Stimulated activated naive CD4-positive, alpha-beta T cell (primary cell): ENCODE measurements at places on chromosomes 11 and 22.

GRCh38 chr11:107018902-107019493 is 722 bp upstream of the GUCY1A2 start:
- no peak for DNase-seq

- DNase-seq = peak; percentile 75
Observed at GRCh38 chr11:66510271-66510989, at the start of gene BBS1. BBS1 (plus strand) TSS chr11:66510635; CDS start chr11:66510660, 25 bp downstream.

GRCh38 chr11:111923351-111923788 is 4.7 kb downstream of the C11orf52 start:
- DNase-seq = no peak

DNA sequence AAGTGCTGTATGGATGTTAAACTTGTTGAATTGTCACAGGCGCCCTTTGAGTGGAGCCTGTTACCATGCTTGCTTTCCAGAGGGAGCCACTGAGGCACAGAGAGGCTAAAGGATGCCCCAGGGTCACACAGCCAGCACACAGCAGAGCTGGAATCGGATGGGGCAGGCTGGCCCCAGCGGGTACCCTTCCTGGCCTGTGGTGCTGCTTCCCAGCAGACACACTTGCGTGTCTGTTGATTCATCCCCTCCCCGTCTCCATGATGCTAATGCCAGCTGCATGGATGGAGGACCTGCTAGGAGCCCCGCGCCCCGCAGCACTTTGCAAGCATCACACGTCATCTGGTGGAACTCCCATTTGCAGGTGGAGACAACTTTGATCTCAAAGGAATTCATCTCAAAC is 52.4 kb upstream of the SHISAL1 start:
- DNase-seq = no peak

GRCh38 chr22:19974268-19974861 is 32.7 kb upstream of the TXNRD2 start:
- DNase-seq = no peak

DNA sequence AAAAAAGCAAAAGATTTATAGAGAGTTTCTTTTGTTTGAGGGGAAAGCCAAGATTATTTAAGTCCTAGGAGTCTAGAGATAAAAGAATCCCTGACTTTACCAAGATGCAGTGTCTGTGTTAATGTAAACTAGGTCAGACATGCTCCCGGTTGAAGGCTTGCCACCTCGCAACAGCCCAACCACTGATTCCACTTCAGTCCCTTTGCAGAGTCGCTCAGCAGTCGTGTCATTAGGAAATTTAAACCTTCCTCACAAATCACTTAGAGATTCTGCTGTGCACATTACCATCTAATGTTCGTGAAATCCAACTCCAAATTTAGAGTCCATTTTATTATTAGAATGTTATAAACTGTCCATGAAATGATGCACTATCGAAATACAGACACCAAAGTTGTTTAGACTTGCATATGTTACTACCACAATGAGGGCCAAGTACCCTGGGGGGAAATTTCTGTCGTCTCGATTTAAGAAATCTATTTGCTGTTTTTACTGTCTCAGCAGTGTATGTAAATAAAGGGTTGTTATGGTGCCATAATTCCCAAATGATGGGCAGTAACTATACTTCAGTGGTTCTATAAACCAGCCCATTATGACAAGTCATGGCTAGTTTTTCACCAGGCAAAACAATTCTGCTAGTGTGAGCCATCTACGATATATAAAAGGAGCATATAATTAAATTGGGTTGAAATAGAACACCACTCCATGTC is 101.4 kb upstream of the MTNR1B start:
- DNase-seq = no peak

- DNase-seq = no peak
Observed at GRCh38 chr11:128501632-128502549, 85.5 kb downstream of the ETS1 start.

DNA sequence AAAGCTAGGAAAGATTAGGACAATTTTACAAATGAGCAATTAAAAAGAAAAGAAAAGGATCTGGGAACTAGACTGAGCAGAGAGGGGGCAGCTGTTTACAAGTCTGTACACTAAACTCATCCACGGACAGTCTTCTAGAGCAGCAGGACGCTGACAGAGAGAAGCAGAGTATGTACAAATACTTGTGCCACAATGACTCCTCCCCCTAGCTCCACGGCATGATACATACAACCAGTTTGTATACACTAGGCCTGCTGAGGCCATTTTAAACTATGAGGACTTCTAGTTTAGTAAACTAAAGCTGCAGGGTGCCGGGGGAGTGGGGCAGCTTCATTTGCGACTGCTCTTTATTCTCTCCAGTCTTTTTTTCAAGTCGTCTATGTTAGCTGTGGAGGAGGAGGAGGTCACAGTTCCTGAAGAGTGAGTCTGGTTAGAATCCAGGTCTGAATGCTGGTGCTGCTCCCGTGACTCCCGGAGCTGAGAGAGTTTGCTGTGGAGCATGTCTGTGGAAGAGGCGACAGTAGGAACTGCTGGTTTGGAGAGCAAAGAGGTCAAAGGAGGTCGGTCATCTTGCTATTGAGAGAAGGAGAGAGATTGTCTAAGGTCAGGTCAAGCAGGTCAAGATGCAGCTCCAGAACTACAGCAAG is 24.8 kb downstream of the F2 start:
- DNase-seq = no peak

DNA sequence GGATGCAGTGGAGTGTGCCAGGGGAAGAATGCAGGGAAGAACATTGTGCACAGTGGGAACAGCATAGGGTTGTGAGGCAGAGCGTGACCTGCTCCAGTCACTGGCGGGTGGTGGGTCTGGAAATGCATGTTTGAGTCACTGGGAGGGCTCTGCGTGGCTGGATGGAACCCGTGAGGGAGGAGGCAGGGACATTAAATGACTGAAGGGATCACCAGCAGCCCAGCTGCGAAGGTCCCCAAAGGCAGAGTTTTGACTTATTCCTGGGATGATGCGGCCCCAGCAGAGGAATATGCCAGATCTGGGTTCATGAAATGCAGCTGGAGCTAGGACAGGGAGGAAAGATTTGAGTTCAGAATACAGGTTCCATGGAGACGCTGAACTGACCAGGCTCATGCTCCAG is 104.0 kb upstream of the FGF3 start:
- no peak for DNase-seq

DNA sequence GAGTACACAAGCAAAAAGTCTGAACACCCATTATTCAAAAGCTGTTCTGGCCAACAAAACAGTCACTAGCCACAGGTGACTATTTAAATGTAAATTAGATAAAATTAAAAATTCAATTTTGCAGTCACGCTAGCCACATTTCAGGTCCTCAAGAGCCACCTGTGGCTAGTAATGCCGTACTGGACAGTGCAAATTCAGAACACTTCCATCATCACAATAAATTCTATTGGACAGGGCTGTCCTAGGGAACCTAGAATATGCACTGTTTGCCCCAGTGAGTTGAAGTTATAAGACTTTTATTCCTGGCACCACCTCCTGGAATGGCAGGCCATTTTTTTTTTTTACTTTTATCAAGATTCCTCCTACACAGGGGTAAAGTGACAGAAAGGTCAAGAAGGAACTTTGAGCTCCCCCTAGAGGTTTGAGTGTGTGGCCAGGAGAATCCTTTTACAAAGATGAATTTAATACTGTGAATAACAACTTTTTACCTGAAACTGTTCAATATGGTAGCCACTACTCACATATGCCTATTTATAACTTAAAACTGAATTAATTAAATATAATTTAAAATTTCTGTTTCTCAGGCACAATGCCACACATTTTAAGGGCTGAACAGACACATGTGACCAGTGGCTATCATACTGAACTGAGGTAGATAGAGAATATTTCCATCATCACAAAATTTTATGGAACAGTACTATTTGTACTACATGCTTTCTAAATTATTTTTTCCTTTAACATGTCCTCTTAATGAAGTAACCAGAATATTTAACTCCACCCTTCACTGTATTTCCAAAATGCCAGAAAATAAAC is 6.5 kb downstream of the MSANTD2 start:
- DNase-seq = no peak

DNA sequence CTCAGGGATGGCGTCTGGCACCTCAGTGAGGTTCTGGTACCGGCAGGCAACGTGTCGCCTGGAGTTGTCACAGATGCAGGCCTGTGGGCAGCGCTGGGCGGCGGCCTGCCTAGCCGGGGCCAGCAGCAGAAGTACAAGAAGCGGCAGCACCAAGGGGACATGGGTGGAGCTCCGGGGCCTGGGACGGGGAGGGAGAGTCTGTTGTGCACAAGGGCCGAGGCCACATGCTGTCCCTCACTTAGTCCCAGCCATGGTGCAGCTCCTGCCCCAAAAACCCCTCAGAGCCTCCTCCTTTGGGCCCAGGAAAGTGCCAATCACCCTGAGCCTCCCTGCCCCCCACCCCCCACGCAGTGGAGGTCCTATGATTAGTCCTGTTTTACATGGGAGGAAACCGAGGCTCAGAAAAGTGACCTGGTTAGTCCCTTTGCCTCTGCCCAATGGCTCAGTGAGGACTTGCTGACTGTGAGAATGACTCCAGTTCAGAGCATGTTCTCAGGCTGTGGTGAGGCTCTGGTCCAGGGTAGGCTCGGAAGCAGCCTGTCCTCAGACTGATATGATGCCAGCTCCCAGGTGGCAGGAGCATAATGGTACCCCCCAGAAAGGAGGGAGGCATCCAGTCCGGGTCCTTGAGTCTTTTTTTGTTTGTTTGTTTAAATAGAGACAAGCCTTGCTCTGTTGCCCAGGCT is 1.1 kb downstream of the CHADL start:
- no peak for DNase-seq

DNA sequence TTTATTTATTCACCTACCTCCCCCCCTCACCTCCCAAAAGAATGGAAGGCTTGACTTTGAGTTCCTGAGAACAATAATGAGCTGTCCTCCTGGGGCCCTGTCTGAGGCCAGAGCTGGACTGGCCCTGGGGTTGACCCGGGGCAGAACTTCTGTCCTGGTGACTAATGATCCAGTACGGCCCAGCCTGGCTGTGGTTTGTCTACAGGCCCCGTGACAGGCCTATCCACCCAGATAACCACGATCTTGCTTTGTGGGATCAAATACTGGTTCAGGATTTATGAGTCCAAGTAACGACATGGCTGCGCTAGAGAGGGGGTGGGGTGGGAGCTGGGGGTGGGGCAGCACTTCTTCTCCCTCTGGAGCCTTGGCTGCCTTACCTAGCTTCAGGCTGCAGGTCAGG is 81.5 kb downstream of the WT1 start:
- no peak for DNase-seq

DNA sequence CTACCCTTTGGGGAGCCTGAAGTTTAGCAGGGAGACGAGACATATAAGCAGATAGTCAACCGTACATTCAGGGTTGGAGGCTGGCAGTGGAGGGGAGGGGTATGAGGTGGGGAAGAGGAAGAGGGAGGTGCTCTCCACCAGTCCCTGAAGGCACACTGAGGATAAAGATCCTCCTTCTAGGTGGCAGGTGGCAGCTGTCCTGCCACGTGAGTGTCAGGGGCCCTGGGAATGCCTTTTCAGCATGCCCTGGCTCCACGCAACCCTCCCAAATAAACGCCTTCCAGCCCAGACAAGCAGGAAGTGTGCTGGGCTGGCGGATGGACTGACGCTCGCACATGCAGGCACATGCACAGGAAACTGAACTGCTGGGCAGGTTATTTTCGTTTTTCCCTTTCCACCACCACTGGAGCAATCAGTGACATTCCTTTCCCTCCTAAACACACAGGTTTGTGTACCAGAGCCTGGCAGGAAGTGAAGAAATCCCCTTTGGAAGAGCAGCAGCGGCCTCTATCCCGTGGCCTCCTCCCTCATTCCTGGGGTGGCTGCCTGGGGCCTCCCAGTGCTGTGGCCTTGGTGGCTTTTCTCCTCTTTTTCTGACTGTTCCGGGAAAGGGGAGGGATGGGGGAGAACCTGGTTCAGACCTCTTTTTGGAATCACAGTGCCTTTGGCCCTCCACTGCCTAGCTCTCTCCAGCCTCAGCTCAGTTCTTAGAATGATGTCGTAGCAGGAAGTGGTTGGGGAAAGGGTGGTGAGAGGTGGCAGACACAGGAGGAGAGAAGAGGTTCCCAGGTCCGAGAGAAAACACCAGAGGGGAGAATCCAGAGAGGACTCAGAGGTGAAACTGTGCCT is 157.0 kb upstream of the TIMP3 start:
- no peak for DNase-seq

DNA sequence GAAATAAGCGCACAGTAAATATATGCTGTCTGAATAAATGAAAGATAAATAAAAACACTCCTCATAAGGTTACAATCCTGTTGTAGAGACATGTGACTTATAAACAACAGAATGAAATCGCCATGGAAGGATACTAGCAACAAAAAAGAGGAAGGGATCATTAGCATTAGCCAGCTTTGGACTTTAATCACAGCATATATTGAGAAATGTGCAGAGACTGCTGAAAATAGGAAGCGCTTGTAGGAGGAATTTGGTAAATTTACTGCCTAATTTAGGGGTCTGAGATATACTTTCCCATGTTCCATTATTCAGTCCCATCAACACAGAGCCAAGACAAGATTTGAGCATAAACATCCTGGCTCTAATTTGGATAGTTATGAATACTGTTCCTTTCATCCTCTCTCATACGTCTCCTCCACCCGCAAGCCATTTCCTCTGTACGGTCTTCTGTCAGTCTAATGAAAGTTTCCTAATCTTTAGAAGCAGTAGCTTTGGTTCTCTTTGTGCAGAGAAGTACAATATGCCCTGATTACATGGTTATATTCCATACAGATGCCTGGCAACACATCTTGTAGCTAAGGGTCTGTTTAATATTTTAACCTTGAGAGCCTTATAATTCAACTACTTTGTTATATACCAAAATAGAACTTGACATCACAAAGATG is 37.1 kb upstream of the AKIP1 start:
- no peak for DNase-seq

DNA sequence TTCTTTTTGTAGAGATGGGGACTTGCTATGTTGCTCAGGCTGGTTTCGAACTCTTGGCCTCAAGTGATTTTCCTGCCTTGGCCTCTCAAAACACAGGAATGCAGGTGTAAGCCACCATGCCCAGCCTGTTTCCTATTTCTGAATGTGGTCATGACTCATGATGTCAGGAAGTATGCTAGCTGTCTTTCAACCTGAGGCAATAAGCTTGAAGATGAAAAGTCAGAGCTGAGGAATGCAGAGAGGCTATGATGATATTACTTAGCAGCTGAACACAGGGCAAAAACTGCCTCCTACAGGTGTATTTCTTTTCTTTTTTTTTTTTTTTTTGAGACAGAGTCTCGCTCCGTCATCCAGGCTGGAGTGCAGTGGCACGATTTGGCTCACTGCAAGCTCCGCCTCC is 9.0 kb upstream of the NUCB2 start:
- DNase-seq = no peak
